ENCODE measurements at places on chromosomes 7 and 10.

- no peak for DNase-seq
These were observed 72.3 kb downstream of the AMPH start for GRCh38 chr7:38558761-38559345.

DNA sequence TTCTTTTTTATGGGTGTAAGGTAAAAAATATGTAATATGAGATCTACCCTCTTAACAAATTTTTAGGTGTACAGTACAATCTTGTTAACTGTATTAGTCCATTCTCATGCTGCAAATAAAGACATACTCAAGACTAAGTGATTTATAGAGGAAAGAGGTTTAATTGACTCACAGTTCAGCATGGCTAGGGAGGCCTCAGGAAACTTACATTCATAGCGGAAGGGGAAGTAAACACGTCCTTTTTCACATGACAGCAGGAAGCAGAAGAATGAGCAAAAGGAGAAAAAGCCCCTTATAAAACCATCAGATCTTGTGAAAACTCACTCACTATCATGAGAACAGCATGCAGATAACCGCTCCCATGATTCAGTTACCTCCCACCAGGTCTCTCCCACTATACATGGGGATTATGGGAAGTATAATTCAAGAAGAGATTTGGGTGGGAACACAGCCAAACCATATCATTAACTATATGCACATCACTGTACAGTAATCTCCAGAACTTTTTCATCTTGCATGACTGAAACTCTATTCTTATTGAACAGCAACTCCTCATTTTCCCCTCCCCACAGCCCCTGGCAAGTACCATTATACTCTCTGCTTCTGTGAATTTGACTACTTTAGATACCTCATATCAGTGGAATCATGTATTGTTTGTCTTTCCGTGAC lies 127.4 kb downstream of the WNT2 start:
- DNase-seq, result no peak

DNA sequence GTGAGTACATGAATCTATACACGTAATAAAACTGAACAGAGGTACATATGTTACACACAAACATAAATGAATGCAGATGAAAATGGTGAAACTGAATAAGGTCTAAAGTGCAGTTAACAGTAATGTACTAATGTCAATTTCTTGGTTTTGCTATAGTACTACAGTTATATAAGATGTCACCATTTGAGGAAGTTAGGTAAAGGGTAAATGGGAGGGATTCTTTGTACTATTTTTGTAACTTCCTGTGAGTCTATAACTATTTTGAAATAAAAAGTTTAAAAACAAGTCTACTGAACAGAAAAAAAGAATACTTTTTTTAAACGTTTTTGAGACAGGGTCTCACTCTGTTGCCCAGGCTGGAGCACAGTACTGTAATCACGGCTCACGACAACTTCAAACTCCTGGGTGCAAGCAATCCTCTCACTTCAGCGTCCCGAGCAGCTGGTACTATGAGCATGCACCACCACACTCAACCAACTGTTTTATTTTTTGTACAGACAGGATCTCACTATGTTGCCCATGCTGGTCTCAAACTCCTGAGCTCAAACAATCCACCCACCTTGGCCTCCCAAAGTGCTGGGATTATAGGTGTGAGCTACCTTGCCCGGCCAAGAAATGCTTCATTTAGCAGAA lies 71.5 kb downstream of the WAPL start:
- no peak for DNase-seq

DNA sequence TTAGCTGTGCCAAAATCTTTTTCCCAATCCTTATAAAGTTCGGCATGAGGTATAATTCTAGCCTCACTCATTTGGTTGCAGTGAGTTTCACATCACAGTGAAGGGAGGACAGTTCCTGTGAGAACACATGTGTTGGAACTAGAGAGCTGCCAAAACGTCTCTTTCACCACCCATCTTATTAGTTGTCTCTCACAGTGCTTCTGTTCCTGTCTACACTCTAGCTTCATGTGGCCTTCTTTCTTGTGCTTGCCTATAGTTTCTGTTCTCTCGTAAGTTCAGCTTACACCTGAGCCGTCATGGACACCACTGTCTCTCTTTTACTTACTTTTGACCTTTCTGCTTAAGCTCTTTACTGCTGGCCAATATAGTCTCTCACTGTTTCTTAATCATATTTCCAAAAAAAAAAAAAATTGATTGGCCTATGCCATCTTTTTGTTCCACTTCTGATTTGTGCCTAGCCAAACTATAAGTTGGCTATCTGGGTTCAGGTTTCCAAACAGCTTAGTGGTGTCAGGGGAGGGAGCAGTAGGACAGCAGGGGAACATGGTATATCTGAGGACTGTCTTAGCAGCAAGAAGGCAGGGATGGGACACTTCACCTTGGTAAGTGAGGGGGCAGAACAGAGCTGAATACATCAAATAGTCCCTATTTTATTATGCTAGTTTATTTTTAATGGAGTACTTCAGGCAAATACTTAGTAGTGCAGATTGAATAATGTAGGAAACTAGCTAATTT lies 38.0 kb downstream of the ZNRF2 start:
- peak; percentile 3 for DNase-seq

DNA sequence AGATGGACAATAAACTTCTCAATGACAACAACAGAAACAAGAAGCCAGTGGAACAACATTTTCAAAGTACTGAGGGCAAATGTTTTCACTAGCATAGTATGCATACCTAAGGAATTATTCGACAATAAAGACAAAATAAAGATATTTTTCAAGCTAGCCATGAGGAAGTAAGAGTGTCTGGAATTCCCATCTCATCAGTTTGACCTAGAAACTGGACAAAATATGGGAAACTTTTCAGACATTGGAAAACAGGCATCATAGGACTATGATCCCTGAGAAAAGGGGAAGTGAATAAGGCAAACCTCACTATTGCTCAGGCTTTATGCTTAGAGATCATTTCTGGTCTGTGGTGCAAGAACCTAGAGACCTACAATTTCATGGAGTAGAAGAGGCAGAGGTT lies 86.3 kb downstream of the OAT start:
- DNase-seq, result no peak

DNA sequence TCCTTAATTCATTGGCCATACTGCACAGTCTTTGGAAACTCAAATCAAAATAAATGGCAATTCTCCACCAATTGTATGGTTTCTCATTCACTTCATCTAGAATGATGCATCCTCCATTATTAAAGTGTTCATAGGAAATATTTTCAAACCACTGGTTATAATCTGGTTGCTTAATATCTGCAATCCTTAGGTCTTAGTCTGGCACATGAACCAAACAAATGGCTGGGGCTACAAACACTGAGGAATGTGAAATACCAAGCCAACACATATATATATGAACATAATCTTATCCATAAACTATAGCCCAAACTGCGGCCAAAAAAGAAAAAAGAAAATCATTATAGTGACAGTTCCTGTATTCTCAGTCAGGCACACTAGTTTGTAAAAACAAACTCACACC lies 5.7 kb upstream of the MSS51 start:
- no peak for DNase-seq

DNA sequence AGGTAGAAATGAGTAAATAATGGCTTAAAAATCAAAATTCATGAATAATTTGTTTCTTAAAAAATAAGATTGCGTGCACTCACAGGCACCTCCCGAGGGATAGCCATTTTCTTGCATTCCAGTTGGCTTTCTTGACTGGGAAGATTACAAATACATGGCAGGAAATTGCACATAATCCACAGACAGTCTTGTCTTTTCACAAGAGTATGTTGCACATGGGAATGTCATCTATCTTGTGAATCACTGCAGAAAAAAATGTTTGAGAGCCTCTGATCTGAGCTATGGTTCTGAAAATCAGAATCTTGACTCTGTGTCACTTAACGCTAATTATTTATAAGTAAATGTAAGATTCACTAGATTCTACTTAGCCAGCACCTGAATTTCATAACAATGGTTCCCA lies 74.1 kb upstream of the PRKG1 start:
- DNase-seq, result no peak

DNA sequence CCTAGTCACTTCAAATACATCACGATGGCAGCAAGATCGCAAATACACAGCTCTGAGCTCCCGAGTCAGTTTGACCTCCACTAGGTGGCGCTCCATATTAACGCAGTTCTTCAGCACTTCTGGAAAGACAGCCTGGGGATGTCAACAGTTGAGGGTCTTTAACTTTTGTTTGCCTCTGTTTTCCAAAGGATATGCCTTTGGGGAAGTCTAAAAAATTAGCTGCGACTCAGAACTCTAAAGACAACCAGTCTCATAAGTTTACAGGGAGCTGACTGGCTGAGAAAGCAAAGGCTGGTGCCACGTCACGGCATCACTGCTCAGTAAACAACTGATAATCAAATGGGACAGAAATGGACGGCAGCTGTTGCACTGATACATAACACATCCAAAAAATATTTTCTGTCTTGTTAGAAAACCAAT lies 458.8 kb downstream of the SORCS1 start:
- DNase-seq, result no peak

DNA sequence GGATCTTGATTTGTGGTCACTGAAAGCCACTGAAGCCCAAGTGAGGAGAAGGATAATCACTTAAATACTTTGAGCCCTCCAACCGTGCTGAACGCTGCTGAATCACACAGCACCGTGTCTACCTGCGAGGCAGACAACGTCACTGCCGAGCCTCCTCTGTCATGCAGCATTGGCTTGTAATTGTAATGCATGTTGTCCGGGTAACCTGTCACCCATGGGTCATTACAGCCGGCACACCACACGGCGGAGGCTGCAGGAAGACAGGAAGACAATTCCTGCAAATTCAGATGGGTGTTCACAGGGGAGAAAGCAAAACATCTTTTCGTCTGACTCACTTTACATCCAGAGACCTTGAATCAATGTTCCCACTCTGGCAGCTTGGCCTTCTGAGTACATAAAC lies 546.1 kb upstream of the FOXK1 start:
- no peak for DNase-seq

DNA sequence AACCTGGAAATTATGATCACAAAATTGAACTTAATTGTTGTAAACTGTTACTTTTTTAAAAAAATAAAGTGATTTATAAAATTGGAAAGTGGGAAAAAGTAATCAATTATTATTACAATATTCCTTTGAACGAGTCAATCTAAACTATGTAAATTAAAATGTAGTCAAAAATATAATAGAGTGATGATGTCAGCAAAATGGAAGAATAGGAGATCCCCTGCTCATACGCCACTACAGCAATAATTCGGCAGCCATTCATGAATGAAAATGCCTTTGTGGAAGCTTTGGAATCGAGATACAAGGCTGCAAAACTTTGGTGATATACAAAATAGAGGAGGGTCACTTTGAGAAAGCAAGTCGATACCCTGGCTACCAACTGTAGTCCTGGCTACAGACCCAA lies 36.4 kb upstream of the PCDH15 start:
- DNase-seq, result no peak

- no peak for DNase-seq
These were observed 87.3 kb upstream of the EGFR start for GRCh38 chr7:54931532-54931931.

DNA sequence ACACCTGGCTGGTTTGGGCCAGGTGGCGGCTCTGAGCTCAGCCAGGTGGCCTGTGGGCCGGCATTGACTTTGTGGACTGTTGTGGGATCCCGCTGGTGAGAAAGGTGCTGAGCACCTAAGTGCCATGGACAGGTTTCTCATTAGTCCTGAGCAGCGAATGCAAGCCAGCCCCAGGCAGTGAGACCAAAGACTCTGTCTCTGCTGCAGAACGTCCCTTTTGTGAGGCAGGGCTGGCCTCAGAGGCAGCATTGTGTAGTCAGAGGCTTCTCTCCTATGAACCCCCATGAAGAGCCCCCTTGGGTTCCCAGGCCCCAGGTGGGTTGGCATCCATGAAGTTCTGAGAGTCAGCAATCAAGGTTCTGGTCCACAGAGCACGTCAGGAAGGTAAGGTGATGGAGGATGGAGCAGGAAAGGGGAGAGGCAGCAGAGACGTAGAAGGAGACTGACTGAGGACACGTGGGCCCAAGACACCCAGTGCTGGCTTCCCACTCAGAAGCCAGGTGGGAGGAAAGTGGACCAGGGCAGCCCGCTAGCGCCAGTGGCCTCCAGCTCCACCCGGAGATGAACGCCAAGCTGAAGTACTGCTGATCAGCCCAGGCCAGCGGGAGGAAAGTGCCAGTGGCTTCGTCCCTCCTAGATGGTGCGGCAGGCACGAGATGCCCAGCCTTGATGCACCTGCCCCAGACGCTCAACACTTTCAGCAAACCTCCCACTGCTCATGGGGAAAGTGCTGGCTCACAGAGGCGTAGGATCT lies 19.2 kb upstream of the PTPRN2 start:
- DNase-seq, result no peak

- no peak for DNase-seq
These were observed 23.0 kb downstream of the PCGF6 start for GRCh38 chr10:103327906-103328305.

- no peak for DNase-seq
These were observed 16.5 kb downstream of the GATA3 start for GRCh38 chr10:8071006-8071405.

DNA sequence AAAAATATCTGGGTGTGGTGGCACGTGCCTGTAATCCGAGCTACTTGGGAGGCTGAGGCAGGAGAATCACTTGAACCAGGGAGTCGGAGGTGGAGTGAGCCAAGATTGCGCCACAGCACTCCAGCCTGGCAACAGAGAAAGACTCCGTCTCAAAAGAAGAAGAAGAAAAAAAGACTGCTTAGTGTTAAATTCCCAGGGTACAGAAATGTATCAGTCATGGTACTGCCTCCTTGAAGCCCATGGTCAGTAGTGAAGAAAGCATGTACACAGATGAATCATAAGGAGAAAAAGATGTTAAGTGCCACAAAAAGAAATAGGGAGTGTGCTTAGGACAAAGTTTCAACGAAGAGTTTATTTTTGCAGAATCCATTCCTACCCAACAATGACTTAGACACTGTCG lies 62.5 kb upstream of the KMT2E start:
- DNase-seq, result no peak

DNA sequence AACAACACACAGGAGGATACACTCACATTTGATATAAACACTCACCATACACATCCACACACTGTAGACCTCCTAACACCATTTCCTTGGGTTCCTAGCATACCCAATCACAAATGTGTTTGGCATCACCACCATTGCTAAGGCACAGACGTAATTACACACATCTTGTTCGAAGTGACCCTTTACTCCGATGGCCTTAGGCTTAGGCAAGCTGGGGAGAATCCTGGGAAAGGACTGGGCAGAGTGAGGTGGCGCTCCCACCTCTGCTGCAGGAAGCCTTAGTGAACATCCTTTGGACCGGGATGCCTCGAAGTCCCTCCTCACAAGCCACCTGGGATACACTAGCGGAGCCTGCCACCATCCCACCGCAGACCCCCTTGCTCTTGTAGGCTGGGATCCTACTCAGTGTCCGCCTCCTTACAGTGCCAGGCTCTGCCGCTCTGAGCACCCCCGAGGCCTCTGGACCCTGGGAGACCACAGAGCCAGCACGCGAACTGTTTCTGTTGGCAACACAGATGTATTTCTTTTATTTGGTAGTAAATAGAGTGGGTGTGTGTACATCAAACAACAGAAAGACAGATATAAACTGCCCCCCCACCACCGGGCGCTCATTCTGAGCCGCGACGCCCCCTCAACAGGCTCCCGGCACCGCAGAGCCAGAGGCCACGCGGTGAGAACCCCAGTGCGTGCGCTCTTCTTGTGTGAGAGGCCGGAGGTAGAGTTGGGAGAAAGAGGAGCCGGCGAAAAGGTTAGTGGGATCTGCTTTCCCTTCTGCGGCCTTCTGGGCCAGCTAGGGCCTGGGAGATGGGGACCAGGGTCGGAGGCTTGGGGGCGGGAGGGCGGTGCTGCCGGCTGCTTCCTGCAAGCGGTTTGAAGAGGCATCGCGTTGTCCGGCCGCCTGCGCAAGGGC lies 5.9 kb upstream of the HMX2 start:
- no peak for DNase-seq

GRCh38 chr10:90775351-90776028 lies 82.3 kb downstream of the HTR7 start:
- no peak for DNase-seq

GRCh38 chr10:66813122-66813521 lies 112.7 kb upstream of the LRRTM3 start:
- no peak for DNase-seq
